ENCODE measurements at places on chromosomes 1 and 21.

DNA sequence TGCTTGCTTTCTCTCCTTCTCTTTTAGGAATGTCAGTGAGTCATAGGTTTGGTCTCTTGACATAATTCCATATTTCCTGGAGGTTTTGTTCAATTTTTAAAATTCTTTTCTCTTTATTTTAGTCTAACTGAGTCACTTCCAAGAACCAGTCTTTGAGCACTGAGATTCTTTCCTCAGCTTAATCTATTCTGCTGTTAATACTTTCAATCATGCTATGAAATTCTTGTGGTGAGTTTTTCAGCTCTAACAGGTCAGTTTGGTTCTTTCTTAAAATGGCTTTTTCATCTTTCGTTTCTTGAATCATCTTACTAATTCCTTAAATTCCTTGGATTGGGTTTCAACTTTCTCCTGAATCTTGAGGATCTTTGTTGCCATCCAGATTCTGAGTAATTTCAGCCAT lies 321.0 kb downstream of the PTBP2 start:
- DNase-seq: no peak

DNA sequence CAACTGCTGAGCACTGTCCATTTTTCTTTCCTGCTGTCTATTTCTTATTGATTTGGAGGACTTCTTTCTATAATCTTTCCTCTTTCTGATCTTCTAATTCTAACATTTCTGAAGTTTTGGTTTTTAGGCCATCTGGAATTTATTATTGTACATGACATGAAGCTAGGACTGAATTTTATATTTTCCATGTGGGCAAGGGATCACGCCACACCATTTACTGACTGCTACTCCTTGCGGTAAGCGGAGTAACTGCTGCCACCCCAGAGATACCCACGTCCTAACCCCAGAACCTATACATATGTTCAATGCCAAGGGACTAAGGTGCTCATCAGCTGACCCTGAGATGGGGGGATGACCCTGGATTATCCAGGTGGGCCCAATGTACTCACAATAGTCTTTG lies 70.6 kb downstream of the NPHP4 start:
- DNase-seq: no peak

GRCh38 chr1:11790880-11791715 lies 14.7 kb downstream of the MTHFR start:
- no peak for DNase-seq

DNA sequence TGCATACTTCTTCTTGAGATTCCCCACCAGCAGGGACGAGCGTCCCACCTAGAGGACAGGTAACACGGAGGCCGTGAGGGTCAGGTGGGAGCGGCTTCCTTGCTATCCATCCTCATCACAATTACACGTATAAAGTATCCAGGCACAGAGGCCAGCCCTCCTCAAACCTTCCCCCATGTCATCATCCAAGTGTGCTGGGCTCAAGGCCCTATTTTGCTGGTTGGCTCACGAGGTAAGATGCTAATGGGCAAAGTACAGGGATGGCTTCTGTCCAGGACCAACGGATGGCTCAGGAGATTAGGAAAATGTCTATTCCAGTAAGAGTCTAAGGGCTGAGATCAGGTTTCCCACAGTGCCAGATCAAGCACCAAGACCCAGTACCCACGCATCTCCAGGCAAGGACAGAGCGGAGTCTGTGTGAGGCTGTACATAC lies 11.5 kb upstream of the A3GALT2 start:
- DNase-seq: no peak

DNA sequence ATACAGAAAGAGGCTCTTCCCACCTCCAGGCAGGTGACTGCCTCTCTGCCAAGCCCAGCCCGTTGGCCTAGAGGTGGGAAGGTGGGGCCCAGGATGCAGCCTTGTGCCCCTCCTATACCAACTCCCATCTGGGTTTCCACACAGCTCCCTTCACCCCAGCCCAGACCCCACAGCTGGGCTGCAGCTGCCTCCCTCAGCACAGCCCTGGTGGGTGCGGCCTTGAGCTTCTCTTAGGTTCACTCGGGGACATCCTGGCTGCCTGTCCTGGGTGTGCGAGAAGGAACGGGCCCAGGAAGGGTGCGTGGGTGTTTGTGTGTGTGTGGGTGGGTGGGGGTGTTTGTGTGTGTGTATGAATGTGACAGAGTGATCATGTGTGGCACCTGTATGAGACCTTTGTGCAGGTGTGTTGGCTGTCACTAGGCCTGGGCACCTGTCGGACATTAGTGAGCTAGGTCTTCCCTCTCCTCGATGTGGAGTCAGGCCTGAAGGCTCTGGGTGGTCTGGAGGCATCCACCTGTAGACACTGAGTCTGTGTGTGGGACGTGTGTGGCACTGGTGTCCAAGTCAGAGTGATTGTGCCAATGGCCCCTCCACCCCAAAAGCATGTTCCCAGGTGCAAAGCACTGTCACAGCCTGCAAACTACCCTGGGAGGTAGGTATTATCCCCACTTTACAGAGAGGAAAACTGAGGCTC lies 30.7 kb downstream of the FOXO6 start:
- DNase-seq: no peak

- DNase-seq: no peak
Observed at GRCh38 chr1:104807590-104807989, 1057.9 kb downstream of the AMY1C start.

DNA sequence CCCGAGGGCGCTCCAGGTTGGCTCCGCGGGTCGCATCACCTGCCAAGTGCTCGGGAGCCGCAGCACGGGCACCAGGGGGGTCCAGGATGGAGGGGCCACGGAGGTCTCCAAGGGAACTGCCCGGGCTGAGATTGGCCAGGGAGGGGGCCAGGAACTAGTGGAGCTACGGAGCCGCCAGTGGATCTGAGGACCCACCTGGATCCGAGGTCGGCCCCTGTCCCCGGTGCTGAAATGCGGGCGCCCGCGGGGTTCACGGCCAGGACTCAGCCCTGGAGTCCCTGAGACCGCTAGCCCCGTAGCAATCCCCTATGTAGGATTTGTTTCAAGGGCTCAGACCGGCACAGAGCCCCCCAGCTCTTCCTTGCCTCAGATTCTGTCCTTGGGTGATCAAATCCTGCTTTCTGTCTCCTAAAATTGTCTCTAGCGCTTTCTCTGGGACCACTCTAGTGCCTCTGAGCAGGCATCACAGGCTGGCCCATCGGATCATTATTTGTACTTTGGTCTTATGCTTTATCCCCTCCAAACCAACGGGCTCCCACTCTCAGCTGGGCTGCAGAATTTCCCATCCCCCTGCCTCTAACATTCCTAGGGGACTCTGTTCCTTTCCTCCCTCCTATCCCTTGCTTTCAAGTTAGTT lies 27.3 kb downstream of the KIAA2013 start:
- DNase-seq: no peak

- DNase-seq: no peak
Observed at GRCh38 chr1:111332190-111332589, 41.5 kb downstream of the CHIA start.

- DNase-seq: no peak
Observed at GRCh38 chr1:189500778-189501177, 976.9 kb downstream of the BRINP3 start.

- DNase-seq: peak; percentile 15
Observed at GRCh38 chr1:185170291-185170848, 13.4 kb downstream of the SWT1 start.

GRCh38 chr1:2967881-2968280 lies 53.4 kb upstream of the ACTRT2 start:
- DNase-seq: no peak

DNA sequence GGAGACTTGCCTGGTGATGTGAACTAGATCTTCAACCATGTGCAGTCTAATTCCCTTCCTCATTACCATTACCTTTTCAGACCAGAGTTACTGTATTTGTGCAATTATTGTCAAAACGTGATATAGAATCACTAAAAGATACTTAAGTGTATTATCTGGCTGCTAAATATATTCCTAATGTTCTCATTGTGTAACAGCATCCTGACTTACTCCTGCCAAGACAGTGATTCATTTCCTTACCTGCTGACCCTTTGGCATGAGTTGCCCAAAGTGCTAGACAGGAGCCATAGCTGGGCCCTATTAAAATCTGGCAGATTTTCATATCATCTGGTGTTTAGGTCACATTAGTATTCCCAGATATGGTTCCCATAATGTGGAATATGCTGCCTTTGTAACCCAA lies 598.3 kb upstream of the CAMK1G start:
- no peak for DNase-seq

DNA sequence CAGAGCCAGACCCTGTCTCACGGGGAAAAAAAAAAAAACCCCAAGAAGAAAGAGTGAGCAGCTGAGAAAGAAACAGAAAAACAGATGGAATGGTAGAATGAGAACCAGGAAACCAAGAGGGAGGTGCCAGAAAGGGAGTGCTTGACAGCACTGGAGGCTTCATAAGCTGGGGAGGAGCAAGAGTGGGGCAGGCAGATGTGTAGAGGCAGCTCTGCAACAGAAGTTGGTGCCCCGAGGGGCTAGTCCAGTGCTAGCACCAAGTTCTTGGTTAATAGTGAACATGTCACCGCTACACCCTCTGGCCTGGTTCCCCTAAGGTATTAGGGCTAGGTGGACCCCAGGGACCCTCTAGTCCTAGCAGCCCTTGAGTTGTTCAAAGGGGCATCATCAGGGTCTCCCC lies 98.0 kb downstream of the TGFBR3 start:
- DNase-seq: no peak

DNA sequence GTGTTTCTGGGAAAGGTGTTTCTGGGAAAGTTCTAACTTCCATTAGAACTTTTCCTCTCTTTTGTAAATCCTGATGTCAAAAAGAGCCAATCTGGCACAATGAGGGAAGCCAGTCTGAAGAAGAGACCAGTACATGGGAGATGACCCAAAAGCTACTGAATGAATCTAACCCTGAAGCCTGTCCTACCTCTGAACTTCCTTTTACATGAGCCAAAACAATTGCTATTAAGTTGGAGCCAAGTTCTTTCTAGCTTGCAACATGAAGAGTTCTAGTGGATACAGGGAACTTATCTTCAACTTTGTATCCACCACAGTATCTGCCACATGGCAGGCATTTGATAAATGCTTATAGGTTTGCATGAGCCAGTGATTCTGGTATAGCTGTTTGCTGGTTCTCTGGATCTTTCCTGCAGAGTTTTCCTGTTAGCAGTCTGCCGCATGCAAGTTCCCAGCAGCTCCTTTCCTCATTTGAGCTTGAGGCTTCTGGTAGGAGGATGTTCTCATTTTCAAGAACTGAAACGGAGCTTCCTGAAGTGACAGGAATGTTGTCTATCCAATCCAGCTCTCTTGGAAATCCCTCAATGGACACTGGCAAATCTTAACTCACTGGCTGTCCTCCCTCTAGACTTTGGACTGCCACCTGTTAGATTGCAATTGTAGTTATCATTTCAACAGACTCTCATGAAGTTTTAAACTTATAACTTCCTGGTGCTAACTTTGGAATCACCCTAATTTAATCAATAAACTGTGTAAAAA lies 73.1 kb upstream of the LPGAT1 start:
- DNase-seq: no peak

DNA sequence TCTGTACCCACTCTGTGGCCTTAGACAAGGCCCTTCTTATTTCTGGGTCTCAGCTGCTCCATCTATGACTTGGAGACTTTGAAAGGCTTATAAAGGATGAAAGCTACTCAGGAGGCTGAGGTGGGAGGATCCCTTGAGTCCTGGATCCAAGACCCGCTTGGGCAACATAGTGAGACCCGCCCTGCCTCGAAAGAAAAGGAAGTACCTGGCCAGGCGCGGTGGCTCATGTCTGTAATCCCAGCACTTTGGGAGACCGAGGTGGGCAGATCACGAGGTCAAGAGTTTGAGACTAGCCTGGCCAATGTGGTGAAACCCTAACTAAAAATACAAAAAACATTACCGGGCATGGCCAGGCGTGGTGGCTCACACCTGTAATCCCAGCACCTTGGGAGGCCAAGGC lies 13.4 kb downstream of the ID3 start:
- no peak for DNase-seq

DNA sequence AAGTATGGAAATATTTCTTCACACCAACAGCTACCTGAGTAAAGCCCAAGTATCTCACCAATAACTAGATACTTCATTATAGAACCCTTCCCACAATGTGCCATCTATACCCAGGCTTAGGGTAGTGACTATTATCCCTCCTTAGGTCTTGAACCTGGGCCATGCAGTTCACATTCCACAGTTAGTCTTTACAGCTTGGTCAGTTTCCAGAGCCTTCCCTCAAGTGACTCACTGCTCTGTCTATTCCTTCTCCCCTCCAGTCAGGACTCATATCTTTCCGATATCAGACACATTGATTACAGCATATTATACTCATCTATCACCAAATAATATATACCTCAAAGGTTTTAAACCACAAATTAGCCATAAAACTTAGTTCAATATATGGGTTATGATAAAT lies 23.6 kb downstream of the VAMP4 start:
- no peak for DNase-seq

DNA sequence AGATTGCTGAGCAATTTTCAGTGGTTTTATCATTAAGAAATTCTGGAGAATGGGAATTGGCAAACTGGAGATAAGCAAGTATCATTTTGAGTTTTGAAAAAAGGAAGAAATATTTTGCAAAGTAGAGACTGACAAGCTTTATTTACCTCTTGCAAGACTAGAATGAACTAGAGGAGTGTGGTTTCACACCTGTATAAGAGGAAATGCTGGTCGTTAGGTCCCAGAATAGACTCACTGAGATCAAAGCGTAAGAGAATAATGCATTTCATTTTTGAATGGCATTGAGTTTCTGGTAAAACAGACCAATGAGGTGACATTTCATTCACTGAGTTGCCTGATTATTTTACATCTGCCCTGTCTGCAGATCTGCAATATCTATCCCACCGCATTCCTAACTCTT lies 308.1 kb downstream of the ADGRL2 start:
- DNase-seq: no peak

DNA sequence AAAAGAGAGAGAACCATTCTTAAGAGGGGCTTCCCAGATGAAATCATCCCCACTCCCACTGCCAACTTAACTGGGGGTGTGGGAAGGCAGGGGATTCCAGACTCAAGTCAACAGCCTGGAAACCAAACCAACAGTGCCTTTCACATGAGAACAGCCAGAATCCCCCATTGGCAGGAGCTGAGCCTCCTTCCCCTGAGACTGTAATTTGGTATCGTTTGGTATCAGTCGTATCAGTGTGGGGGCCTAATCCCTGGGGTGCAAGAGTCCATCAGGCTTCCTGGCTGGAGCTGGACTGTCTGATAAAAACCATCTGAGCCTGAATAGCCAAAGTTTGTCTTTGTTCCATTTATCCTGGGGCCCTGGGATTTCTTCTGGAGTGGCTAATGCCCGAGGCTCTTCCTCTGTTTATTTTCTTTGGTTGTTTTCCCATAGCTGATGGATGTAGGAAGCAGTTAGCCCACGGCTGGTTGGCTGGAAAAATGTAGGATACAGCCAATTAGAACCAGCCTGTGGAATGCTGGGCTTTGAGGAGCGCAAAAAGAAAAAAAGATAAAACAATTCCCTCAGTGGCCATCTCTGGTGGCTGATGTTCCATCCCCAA lies 84.6 kb downstream of the LAMC2 start:
- DNase-seq: no peak

GRCh38 chr1:216502528-216503162 lies 79.4 kb upstream of the USH2A start:
- no peak for DNase-seq

GRCh38 chr1:43059640-43060574 lies 101.2 kb upstream of the SLC2A1 start:
- no peak for DNase-seq

All from activated CD4-positive, alpha-beta T cell treated with anti-CD3 and anti-CD28 coated beads, Interleukin-2, amount 50 U/mL, for 1 hour (primary cell).